CD4-positive, alpha-beta memory T cell (primary cell): ENCODE measurements at places on chromosomes 6 and 20.

- no peak for DNase-seq
Observed at GRCh38 chr6:168410035-168410434, 30.9 kb upstream of the SMOC2 start.

- DNase-seq: no peak
Observed at GRCh38 chr6:24849713-24850112, 51.0 kb upstream of the ARMH2 start.

GRCh38 chr6:129606664-129607063 lies 103.3 kb downstream of the ARHGAP18 start:
- no peak for DNase-seq

- no peak for DNase-seq
Observed at GRCh38 chr6:118294906-118295305, 253.2 kb upstream of the PLN start.

DNA sequence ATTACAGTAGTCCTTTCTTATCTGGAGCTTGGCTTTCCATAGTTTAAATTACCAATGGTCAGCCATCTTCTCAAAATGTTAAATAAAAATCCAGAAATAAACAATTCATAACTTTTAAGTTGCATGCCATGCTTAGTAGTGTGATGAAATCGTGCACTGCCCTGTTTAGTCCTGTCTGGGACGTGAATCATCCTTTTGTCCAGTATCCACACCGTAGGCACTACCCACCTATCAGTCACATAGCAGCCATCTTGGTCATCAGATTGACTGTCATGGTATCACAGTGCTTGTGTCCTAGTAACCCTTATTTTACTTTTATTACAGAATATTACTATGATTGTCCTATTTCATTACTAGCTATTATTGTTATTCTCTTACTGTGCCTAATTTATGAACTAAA lies 924.1 kb downstream of the EYS start:
- no peak for DNase-seq

DNA sequence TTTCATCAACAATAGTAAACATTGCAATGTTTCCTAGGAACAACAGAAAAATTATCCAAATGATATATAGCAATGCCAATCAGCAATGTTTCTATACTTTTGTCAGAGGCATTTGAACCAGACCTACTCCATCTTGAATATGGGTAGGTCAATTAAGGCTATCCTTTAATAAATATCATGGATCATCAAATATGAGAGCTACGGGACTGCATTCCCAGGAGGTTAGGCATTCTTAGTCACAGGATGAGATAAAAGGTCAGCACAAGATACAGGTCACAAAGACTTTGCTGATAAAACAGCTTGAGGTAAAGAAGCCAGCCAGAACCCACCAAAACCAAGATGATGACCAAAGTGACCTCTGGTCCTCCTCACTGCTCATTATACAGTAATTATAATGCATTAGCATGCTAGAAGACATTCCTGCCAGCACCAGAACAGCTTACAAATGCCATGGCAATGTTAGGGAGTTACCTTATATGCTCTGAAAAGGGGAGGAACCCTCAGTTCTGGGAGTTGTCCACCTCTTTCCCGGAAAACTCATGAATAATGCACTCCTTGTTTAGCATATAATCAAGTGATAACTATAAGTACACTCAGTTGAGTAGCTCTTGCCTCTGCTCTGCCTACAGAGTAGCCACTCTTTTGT lies 8.6 kb upstream of the SERPINB6 start:
- DNase-seq: no peak

DNA sequence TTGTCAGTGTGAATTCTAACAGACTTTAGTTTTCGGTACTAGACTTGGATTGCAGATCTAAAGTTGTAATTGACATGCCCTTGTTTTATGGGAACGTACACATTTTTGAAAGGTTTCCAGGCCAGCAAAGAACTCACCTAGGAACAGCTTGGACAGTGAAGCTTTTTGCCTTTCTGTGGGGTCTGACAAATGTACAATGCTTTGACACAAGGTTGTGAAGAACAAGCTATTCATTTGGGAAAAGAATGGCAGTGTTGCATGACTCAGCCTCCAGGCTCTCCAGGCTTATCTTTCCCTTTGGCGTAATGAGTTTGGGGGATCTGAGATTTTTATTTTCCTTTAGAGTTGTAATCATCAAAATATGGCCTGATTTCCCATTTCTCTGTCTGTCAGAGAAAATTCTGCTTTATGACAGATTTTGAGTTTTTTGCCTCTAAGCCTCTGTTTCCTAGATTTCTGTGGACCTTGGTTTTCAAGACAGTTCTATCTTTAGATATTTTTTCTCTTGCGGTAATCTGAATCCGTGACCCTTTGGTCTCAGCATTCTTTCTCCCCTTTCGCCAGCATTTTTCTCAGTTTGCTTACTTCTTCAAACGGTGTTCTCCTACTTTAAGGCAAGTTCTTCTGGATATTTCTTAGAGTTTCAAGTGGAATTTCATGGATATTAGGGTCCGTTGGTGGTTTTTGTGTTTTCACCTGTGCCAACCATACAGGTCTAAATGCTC lies 221.0 kb downstream of the ADGB start:
- no peak for DNase-seq

DNA sequence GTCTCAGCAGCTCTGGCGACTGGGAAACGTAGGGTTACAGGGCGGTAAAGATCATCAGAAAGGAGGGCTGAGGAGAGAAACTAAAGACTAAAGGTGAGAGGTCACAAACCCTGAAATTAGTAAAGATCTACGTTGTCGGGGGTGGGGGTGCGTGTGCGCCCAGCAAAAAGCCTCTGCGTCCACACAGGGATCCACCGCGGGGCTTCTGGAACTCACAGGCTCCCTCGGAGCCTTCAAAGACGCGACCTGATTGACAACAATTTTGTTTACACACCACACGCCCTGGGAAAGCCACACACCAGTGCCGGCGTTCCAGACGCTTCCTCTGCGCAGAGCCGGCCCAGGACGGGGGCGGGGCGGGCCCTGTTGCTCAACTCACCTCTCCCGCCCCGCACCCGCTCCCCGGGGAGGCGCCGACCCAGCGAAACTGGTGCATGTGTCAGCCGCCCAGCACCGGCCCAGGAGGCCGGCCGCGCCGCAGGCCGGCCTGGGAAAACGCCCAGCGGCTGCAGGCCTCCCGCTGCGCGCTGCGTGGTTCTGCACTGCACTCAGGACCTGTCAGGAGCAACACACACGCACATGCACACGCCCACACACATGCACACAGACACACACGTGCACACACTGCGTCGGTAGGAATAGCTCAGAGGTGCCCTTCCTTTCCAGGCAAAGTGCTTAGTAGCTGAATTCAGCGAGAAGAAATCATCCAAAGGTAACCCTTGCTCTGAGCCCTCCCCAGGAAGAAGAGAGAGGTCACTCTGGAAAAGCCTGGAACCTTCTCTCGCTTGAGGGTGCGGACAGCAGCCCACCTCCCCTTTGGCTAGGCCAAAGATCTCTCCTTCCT lies 57.2 kb upstream of the ARID1B start:
- DNase-seq: peak; percentile 77

DNA sequence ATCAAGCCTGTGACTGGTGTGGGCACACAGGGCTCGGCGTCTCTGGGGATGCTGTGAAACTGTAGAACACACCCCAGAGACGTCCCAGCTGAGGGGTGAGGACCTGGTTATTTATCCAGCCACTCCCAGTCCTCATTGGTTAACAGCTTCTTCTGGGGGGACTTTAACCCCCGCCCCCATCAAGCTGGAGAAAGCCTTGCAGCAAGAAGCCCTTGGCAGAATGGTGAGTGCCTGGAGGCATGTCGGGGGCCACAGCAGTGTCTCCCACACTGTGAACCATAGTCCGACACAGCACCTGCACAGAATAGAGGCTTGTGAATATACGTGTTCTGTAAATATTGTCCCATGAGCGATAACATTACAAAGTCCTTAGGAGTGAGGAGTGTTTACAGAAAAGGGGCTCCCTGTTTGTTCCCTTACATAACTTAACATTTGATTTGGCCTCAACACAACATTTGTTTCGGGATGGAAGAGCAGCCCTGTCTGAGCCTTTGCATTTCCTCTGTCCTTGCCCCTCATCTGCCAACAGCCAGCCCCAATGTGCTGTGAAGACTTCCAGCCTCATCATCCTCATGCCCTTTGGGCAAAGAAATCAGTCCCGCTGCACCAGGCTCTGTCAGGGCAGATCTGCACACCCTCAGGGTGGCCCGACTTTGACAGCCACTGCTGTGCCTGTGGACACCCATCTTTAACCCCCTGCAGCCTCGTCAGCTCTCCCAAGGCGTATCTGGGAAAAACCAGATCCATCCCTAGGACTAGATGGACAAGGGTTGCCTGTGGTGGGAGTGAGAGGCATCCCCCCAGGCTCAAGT lies 2.2 kb upstream of the RRBP1 start:
- no peak for DNase-seq

GRCh38 chr6:8758412-8758811 lies 323.1 kb upstream of the SLC35B3 start:
- no peak for DNase-seq

DNA sequence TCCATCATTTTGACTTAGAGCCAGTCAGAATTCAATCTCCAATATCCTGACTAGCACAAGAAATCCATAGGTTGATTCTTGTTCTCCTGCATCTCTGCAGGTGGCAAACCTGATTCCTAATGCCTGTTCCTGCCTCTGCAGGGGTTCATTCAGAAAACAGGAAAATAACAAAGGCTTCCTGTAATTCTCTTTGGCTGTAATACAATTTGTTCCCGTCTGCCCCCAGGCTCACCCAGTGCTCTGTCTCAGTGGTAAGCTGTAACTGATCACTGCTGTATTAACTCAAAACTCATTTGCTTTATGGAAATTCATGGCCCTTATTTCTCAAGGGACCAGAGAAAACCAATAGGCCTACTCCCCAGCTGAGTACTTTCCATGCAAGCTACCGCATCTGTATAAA lies 88.6 kb downstream of the OPRM1 start:
- no peak for DNase-seq

- DNase-seq: no peak
Observed at GRCh38 chr6:147106759-147107401, 97.3 kb upstream of the STXBP5 start.

DNA sequence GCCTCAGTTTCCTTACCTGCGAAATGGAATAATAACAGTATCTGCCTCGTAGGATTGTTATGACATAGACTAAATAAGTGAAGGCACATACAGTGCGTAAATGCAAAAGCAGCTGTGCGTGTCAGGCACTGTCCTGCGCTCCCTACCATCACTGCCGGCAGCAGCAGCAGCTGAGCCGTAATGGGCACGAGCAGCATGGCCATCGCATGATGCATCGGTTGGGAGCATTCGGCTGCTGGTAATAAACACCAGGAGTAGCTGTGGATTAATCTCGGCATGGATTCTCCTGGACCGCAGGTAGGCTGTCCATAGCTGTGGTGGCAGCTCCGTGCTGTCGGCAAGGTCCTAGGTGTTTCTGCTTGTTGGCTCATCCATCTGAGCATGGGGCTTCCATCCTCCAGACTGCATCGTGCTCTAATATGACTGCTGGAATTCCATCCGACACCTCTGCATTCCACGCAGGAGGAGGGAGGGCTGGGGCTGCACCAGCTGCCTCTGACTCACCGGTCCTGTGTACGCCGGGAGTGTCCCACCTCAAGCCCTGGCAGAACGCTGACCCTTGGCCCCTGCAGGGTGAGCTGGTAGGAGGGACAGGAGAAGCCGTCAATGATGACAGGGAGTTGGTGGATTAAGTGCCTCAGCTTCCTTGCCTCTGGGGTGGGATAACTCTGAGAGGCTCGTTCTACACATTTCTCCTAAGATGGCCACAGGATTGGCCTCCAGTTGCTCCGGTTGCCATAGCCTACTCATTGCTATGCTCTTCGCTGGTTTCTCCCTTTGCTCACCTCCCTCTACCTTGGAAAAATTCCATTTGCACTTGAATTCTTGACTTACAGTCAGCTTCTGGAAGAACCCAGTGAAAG lies 100.9 kb upstream of the PMEPA1 start:
- no peak for DNase-seq

- no peak for DNase-seq
Observed at GRCh38 chr6:97174471-97174870, 108.5 kb downstream of the MMS22L start.

GRCh38 chr6:32845384-32845884 lies 1.6 kb upstream of the PSMB8 start:
- DNase-seq: peak; percentile 57

DNA sequence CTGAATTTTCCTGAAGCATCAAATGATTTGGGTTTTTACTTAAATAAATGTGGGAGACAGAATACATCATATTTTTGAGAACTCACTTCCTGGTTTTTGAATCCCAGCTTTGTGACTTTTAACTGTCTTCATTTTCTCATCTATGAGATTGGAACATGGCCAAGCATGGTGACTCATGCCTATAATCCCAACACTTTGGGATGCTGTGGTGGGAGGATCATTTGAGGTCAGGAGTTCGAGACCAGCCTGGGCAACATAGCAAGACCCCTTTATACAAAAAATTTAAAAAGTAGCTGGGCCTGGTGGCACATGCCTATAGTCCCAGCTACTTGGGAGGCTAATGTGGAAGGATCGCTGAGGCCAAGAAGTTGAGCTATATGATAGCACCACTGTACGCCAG lies 122.3 kb downstream of the QKI start:
- DNase-seq: no peak

DNA sequence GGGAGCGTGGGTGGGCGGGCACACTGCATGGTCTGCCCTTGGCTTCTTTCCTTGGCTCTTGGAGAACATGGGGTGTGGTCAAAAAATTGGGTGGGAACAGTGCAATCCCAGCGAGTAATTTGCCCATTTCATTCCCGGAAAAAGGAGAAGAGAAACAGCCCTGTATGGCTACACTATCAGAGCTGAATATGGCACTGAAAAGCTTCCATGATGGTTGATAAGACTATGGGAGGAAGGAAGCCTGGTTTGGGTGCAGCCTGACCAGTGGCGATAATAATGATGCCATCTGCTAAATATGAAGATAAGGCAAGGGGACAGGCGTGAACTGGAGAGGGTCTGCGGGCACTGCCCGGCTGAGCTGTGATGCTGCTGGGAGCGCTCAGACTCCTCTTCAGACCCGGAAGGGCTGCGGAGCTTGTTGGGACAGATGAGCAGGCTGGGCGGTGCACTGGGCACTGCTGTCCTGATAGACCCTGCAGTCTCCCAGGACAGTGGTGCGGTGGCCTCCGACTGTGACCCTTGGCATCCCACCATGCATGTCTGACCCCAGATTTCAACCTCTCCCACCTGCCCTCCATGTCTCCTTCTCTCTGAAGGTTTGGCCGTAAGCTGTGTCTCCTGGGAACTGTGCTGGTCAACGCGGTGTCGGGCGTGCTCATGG lies 10.2 kb downstream of the SLC22A1 start:
- DNase-seq: no peak

DNA sequence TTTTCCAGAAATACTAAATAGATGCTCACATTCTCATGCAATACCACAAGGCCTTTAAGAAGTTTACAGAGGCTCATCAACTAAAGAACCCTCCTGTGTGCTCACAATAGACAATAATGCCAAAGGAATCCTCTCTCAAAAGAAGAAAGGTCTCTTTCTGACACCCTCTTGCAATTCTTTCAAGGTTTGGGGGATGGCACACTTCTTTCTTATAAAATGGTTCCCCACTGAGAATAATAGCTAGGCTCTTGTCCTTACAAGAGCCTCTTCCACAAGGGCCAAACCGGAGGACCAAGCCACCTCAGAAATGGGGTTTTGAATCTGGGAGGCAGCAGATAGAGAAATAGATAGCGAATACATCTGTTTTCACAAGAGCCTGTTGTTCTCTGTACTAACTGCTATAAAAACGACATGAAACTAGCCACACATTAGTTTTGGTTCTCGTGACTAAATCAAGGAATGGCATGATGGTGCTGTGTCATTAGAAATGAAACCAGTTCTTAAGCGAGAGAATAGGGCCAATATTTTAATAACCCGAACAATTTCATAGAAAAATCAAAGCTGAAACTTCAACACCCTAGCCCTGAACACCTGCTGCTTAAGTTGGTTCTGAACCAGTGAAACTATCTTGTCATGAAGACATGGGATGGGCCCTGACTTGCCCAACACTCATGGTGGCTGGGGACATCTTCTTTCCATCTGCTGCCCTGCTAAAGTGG lies 81.1 kb downstream of the PRDM1 start:
- no peak for DNase-seq
